Activated T-cell treated with anti-CD3 and anti-CD28 coated beads, Interleukin-2, amount 50 U/mL, for 72 hours (primary cell): ENCODE measurements at places on chromosomes 4 and X. TPM values are rescaled to one million over a fixed set of nuclear protein-coding genes. Genes with fewer than 3 reads are reported as not detected.
A peak's percentile ranks its signal among the peaks of the same experiment; 100 is the strongest.

EREG gene
- not detected for total RNA-seq

DNA sequence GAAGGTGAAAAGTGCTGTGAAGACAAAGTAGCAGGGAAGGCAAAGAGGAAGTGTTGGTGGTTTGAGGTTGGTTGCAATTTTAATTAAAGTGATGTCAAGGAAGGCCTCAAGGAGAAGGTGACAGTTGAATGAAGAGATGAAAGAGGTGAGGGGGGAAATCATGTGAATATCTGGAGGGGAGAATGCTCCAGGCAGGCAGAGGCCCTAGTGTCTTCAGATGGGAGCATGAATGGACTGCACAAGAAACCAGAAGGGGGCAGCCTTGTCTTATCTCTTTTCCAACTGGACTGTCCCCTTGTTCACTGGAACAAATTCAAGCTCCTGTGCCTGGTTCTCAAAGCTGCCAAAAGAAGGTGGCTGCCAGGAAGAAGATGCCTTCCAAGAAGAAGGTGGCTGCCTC lies 68.4 kb downstream of the MAOB start:
- no peak overlapping the region for H3K4me3 ChIP-seq
- peaks cover 32% of the 10 kb centered on the region for H3K27me3 ChIP-seq
- peaks cover 7% of the 10 kb centered on the region for H3K4me1 ChIP-seq
- H3K27ac ChIP-seq, result no peak overlapping the region
- H3K36me3 ChIP-seq, result no peaks in the 10 kb centered on the region

DNA sequence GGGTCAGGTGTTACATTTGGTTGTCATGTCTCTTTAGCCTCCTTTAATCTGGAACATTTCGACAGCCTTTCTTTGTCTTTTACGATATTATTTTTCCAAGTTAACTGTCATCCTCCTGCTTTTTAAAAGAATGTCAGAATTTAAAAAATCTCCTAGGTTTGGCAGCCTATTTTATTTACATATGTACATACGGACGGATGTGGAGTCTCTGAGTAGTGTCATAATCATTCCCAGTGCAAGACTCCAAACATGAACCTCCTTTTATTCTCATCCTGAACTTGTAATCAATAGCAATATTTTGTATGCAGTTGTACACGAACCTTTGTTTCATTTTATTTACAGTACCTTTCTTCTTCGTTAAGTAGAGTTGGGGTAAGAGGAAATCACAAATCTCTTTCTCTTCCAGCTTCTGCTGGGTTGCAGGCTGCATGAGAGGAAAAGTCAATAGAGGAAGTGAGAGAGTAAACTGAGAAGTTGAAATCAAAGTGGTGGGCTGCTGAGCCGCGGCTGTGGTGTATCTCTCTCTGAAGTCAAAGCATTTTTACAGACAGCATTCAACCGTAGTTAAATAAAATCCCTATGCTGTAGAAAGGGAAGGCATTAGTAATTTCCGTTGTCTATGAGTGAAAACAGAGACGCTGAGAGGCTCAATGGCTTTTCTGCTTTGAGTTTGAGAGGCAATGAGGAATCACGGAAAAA lies 53.9 kb upstream of the RPS6KA3 start:
- H3K4me1 ChIP-seq, result peaks cover 14% of the 10 kb centered on the region
- H3K27ac ChIP-seq, result peak overlapping the region; percentile 59
- peaks cover 24% of the 10 kb centered on the region for H3K27me3 ChIP-seq
- H3K36me3 ChIP-seq, result no peaks in the 10 kb centered on the region

GRCh38 chr4:122865425-122865824 lies 38.8 kb downstream of the FGF2 start:
- no peaks in the 10 kb centered on the region for H3K4me1 ChIP-seq
- peaks cover 54% of the 10 kb centered on the region for H3K27me3 ChIP-seq
- no peak overlapping the region for H3K4me3 ChIP-seq
- H3K36me3 ChIP-seq, result no peaks in the 10 kb centered on the region
- no peak for DNase-seq

GRCh38 chr4:159002950-159003349 lies 99.9 kb upstream of the RAPGEF2 start:
- no peak overlapping the region for H3K4me3 ChIP-seq
- no peak overlapping the region for H3K27ac ChIP-seq
- H3K27me3 ChIP-seq, result peaks cover 23% of the 10 kb centered on the region
- peaks cover 11% of the 10 kb centered on the region for H3K4me1 ChIP-seq
